Stimulated activated CD8-positive, alpha-beta memory T cell treated with anti-CD3 and anti-CD28 coated beads, Interleukin-7, amount 100 ng/mL, for 1 hour (primary cell): ENCODE measurements at places on chromosomes 3 and 15.

DNA sequence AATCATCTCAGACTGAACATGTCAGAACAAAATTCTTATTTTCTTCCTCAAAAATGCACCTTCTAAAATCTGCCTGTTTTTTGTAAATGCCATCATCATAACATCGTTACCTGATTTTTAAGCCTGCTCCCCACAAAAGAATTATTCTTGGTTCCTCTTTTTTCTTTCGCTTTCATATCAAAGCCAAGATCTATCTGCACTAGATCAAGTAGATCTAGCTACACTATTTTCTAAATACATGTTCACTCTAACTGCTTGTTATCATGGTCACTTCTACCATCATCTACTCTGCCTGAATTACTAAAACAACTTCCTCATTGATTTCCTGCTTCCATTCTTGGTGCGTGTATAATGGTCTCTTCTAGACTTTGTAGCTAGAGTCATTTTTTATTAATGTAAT lies 217.7 kb downstream of the ARPP21 start:
- DNase-seq = no peak

DNA sequence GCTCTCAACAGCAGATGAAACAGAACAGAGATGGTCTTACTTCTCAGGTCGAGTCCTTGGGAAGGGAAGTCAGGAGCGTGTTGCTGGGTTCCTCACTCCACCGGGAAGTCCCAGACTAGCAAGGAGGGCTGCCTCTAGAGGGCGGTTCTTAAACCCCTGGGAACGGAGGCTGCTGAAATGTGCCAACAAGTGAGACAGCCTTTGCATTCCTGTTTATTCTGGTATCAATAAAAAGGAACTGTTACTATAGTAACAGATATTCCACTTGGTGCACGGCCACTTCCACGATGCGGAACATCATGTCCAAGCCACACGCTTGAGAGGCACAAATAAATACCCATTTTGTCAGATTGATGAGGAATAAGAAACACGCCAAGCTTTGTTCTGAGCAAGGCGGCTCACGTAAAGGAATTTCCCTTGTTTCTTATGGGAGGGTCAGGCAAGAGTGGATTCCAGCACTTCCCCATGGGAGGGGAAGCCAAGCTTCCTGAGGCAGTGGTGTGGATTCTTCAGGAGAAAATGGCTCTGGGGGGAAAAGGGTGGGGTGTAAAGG lies at the start of gene FAM107A:
FAM107A (minus strand) TSS at position 123 of the 553 bp plus-strand sequence. CDS start 7,531 bp downstream, outside the sequence.
- DNase-seq = no peak

- DNase-seq = no peak
Measured at GRCh38 chr3:134463676-134464063, 22.1 kb downstream of the ANAPC13 start.

DNA sequence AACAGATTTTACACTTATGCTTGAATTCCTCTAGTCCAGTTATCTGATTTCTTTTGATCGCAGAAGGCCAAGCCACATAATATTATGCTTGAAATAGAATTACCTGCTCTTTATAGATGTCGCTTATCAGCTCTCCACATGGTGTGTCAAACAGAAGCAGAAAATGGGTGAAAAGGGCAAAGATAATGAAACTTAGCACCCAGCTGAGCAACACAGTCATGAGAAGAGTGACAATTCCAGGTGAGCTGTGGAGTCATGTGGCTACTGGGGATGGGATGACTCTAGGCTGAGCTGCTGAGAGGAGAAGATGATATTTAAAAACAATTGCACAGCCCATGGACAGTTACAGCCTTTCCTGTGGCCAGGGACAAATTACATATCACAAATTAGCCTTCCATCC lies 398.7 kb upstream of the PDZRN3 start:
- DNase-seq = no peak

DNA sequence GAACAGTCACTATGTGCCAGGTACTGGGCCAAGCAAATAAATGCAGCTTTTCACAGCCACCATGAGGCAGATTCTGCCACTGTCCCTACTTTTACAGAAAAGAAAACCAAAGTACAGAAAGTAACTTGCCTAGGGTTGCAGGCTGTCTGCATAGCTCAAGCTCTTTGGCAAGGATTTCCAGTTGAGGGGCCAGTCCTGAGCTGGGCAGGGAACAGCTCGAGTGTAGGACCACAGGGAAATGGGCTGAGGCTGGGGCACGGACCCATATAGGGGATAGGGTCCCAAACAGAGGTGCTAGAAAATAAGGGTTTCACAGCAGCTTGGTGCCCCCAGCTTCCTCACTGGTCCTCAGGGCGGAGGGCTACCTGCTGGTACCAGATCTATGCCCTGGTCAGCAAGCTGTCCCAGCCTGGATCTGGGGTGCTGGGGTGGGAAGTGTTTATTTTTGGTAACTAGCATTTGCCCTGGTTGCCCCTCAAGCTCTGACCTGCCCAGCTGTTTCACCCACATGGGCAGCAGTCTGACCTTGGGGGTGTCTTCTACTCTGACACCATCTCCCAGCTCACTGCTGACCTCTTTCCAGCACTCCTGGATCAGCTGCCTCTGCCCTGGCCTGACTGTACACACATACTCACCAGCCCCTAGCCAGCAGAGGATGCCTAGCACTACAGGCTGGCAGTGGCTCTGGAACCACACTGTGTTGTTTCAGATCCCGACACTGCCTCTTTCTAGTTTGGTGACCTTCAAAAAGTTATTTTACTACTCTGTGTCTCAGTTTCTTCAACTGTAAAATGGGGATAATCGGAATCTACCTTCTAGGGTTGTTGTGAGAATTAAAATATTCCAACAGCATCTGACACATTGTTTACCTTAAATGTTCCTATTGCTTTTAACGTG lies 16.2 kb downstream of the MRAS start:
- no peak for DNase-seq

DNA sequence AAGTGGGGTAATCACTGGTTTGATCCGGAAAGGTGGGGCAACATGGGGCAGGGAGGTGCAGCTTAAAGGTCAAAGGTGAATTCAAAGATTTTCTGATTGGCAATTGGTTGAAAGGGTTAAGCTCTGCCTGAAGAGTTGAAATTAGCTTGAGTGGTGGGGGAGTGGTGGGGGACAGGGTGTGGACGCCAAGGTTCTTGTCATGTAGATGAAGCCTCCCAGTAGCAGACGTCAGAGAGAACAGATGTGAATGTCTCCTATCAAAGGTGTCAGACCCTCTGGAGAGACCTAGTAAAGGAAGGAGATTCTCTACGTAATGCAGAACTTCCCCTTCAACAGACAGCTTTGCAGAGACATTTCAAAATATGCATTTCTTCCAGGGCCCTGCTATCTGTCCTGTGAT lies 62.8 kb downstream of the ABCC5 start:
- DNase-seq = no peak

GRCh38 chr3:8416965-8417364 lies 84.7 kb upstream of the LMCD1 start:
- DNase-seq = no peak

- no peak for DNase-seq
Measured at GRCh38 chr3:56410576-56410975, 57.7 kb downstream of the ERC2 start.

GRCh38 chr15:100167884-100168375 lies 173.8 kb downstream of the ADAMTS17 start:
- no peak for DNase-seq
